T-helper 22 cell (primary cell): ENCODE measurements at places on chromosomes 2 and 18.
A peak's percentile ranks its signal among the peaks of the same experiment; 100 is the strongest.

- DNase-seq: no peak
Observed at GRCh38 chr2:110960281-110960680, 160.4 kb upstream of the BCL2L11 start.

- no peak for DNase-seq
Observed at GRCh38 chr2:156338578-156338977, 6.1 kb upstream of the NR4A2 start.

- DNase-seq: no peak
Observed at GRCh38 chr2:15818881-15819280, 121.5 kb upstream of the MYCN start.

- DNase-seq: peak; percentile 7
Observed at GRCh38 chr18:12726774-12727550, 24.1 kb downstream of the PSMG2 start.

GRCh38 chr2:40282428-40282827 lies 169.5 kb downstream of the SLC8A1 start:
- DNase-seq: no peak

DNA sequence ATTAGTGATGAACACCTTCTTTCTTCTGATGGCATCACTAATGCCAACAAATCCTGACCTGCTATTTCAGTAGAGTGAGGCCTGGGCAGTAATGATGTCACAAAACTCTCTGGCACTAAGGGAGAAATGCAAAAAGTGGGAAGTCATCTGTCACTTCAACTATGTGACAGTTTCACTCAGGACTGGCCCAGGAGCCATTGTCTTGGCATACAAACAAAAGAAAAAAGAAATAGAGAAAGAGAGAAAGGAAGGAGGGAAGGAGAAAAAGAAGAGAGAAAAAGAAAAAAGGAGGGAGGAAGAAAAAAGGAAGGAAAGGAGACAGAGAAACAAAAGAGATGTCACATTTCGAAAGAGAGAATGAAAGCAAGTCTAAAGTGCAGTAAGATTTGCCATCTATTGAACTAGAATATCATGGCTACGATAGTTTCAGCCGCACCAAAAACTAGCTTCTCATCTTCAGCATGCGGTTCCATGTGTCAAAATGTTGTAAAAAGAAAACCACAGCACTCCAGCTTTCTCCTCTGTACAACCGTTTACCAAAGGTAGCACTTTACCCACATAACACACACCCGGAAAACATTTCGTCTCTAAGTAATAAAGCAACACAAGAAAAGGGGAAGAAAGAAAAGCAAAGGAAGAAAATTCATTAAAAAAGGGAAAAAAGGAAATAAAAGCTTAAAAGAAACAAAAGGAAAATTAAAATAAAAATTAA lies 50.1 kb downstream of the CD226 start:
- DNase-seq: no peak

DNA sequence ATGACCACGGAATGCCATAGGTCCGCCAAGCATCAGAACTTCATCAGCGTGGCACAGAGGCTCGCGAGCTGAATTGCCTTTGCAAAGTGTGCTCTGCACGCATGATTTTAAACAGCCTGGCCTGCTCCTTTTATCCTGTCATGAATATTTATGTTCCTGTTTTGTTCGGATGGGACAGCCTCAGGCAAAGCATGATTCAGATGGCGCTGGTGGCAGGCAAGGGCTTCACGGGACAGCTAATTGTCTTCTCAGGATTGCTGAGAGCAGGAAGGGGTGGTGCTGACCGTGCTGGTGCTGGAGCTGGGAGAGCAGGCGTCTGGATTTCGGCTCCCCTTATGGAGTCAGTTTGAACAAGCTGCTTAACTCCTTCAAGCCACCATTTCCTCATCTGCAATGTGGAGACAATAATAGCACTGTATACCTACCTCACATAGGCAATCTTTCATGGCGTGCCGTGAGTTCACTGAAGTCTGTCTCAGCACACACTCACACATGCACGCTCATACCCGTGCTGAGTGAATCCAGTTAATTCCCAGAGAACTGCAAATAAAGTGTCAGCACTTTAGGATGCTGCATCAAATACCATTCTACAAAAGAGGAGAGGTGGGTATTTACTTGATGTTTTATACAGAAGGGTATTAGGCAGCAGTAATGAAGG lies 79.7 kb upstream of the APCDD1 start:
- DNase-seq: no peak

GRCh38 chr2:64534363-64534762 lies 10.2 kb downstream of the AFTPH start:
- no peak for DNase-seq

GRCh38 chr2:201784563-201784962 lies 3.8 kb upstream of the ALS2 start:
- no peak for DNase-seq

DNA sequence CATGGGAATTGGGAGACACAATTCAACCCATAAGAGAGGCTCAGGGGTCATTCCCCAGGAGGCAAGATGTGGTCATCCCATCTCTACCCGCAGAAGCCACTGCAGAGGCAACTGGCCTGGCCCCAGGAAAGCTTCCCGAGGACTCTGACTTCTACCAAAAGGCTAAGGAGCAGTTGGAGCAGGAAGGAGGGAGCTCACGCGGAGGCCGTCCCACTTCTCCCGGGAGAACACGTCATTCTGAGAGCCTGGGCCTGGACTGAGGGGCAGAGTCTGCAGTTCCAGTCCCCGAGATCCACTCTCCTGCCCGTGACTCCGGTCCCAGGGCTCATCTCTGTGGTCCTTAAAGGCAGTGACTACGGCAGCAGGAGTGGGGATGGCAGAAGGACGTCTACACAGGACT lies 69.0 kb upstream of the TAF1B start:
- DNase-seq: no peak

DNA sequence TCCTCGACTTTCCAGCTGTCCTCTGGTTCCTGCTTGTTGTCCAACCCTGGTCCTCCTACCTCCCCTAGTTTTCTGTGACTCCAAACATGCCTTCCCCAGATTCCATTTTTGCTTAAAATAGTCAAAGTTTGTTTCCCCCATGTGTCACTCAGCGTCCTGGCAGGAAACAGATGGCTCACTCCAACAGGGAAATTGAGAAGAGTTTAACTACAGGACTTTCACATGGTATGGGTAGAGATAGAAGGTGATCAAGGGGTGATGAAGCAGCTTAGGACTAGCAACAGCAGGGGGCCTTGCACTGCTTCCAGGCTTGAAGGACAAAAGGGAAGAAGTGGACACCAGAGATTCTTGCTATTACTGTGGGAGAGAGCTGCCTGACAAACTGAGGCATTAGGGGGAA lies 6.1 kb upstream of the CUL3 start:
- DNase-seq: no peak

- no peak for DNase-seq
Observed at GRCh38 chr2:111162718-111163331, 42.1 kb downstream of the BCL2L11 start.

DNA sequence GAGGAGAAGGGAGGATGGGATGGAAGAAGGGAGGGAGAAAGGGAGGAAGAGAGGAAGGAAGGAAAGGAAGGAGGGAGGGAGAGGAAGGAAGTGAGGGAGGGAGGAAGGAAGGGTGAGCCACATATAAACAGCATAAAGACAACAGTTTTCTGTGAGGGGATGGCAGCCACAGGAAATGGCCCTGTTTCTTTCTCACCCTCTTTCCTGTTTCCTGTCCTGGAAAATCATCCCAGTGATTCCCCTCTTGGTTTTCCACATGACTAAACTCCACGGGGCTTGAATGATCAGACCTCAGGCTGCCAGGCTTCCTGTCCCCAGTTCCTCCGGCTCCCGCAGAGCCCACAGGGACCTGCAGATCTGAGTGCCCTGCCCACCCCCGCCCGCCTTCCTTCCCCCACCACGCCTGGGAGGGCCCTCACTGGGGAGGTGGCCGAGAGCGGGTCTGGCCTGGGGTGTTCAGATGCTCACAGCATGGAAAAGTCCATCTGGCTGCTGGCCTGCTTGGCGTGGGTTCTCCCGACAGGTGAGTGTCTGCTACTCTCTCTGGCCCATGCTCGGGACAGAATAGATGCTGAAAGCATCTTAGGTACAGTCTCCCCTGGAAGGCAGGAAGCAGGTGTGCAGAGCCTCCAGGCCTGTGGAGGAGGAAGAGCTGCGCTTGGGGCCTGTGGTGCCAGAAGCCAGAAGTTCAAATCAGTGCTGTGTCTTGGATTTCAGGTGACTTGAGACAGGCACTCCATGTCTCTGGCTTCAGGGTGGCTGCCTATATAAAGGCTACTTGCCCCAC lies at the start of gene SIGLEC15:
Gene SIGLEC15, plus strand, starts transcription at position 418 of the 787 bp plus-strand sequence. Its CDS starts 54 bp downstream, at position 472.
- no peak for DNase-seq

DNA sequence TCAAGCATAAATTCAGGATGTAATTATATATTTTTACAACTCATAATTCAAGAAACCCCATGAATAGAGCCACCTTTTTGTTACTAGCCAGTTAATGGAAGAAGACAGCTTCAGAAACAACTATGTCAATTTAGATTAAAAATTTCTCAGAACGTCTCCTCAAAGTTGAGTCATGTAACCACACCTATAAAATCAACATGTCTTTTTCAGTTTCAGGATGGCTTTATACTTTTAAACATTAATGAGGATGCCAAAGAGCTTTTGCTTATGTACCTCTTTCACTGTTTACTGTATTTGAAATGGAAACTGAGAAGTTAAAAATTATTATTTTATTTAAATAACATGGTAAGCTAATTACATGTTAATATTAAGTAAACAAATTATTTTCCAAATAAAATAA lies 280.1 kb downstream of the PTH2R start:
- DNase-seq: no peak

- DNase-seq: no peak
Observed at GRCh38 chr2:105943977-105944376, 199.3 kb downstream of the NCK2 start.

- no peak for DNase-seq
Observed at GRCh38 chr2:67277450-67277849, 119.7 kb upstream of the ETAA1 start.

GRCh38 chr2:119252186-119253113 lies 28.8 kb downstream of the STEAP3 start:
- DNase-seq: no peak

DNA sequence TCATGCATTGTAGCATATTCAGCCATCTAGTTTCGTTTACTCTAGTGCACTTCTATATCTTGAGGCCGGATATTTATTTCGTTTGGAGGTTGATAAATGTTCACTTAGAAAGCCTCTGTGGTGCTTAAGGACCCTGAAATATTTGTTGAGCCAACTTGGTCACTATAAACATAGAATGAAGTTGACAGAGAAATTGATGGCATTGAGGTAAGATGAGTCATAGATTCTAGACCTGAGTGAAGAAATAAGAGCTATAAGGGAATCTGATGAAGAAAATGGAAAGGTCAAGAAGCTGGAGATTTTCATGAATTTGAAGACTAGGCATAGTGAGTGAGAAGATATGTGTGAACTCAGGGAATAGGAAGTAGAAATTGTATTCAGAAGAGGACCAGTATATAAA lies 35.9 kb downstream of the EPC2 start:
- DNase-seq: no peak

DNA sequence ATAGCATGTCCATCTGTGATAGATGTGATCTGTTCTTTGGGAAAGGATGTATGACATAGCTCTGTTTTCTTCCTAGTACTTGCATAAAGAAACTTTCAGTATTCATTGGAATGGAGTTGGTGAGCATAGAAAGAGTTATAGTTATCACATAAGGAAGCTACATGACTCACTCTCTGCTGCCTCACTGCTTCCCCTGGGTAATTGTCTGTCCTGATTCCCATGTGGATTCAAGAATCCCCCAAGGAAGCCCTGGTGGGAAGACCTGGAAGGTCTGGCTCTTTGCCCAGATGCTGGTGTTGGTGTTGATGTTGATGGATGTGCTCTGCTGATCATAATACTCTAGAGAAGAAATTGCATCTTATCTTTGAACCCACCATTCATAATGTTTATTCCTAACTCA lies 60.6 kb downstream of the PTPN4 start:
- DNase-seq: no peak

DNA sequence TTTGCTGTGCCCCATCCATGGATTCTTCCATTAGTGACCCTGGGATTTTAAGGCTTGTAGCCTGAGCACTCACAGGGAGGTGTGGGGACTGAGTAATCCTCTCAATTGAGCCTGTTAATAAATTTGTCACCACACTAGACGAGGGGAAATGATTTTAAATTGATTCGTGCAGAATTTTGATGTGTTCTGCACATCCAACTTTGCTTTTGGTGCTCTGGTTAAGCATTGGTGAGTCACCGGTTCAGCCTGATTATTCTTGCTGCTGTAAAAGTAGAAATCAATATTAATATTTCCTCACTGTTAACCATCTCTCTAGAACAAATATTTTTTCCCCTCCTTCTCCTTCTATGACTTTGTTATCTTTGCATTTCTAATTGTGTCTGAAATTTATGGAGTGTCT lies 482.0 kb downstream of the TSN start:
- no peak for DNase-seq

DNA sequence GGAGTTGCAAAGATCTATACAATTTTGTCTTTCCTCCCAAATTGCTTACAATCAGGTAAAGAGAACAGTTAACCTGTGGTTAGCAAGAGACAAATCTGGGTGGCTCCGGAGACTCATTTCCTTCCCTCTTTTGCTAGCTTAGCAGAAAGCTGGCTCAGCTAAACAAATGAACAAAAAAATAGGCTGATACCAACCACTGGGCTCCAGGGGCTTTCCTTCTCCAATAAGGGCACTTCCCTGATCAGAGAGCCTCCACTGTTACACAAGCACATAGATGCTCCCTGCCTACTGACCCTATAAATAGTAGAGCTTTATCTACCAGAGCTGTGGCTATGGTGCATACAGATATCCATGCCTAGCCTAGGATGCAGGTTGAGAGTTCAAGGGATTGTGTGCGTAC lies 90.1 kb upstream of the ARL5A start:
- no peak for DNase-seq

DNA sequence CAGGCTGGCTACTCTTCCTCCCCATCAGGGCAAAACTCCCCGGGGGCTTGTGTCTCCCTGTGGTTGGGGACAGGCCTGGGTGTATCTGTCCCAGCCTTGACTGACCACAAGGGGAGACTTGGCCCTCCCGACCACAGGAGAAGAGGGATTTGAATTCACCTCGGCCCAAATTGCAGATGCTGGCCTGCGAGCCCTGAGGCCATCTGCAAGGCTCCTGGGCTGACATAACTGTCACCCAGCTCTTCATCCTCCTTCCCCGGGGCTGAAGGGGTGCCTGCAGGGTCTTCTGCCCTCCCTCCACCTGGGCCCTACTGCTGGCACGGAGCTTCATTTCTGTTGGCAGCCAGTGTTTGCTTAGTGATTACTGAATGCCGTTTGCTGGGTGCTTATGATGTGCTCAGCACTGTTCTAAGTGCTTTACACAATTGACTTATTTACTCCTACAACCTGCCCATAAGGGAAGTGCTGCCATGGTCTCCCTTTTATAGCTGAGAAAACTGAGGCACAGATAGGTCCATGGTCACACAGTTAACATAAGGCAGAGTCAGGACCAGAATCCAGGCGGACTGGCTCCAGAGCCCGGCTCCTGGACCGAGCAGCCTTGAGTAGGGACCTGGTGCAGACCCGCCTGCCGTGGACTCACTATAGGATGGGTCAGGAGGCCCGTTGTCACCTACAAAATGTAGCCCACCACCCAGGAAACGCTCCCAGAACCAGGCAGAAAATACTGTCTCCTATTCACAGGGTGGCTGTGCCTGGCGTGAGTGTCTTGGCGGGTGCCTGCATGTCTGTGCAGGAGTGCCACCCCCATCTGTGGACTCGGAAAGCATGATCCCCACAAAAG lies 18.9 kb downstream of the STEAP3 start:
- DNase-seq: no peak
